ENCODE measurements at places on chromosomes 6 and 20.

- DNase-seq: no peak
These were observed 902 bp downstream of the SLC29A1 start for GRCh38 chr6:44224029-44224964.

GRCh38 chr6:117961301-117961700 is 54.2 kb downstream of the SLC35F1 start:
- DNase-seq: no peak

DNA sequence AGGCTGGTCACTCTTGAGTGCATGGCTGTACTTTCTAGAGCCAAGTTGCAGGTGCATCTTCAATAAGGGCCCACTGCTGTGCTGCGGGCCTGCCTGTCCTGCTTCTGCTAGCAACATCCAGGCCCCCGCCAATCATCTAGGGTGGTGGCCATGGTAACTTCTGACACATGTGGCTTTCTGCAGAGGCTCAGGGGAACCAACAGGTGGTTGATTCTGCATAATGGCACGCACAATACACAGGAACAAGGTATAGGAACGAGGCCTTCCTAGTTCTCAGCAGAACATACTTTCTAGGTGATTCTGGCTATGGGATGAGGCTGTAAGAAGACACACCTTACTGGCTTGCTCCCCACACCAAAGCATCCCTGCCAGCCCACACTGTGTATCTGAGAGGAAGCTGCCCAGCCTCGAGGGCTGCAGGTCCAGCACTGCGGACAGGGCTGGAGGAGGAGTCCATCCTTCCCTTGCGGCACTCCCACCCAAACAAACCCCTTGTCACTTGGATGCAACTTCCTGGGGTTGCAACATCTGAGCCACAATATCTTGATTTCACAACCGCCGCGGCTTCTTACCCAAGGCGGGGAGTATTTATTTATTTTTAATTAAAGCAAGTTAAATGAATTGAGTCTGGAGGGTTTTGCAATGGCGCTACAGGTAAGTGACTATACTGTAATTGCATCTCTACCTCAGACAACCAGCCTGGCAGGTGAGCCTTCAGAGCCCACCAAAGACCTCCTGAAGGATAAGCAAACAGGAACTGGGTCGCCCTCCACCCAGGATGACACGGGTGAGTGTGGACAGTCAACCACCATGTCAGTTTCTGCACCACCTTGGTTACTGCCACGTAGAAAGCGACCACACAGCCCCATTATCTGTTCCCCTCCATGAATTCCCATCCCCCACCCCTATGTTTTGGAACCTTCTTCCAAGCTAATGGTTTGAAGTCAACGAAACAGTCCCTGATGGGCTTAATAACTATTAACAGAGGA is 49.6 kb downstream of the SULF2 start:
- DNase-seq: no peak

- DNase-seq: no peak
These were observed 1035.3 kb upstream of the GJE1 start for GRCh38 chr6:141097471-141097870.

GRCh38 chr6:123380257-123380656 is 256.5 kb downstream of the TRDN start:
- DNase-seq: no peak
